Posterior vena cava (tissue), 2 donors: ENCODE measurements at places on chromosomes 3 and 15.

GRCh38 chr3:117243657-117244056 is 534.1 kb downstream of the TUSC7 start:
- no peak for DNase-seq

DNA sequence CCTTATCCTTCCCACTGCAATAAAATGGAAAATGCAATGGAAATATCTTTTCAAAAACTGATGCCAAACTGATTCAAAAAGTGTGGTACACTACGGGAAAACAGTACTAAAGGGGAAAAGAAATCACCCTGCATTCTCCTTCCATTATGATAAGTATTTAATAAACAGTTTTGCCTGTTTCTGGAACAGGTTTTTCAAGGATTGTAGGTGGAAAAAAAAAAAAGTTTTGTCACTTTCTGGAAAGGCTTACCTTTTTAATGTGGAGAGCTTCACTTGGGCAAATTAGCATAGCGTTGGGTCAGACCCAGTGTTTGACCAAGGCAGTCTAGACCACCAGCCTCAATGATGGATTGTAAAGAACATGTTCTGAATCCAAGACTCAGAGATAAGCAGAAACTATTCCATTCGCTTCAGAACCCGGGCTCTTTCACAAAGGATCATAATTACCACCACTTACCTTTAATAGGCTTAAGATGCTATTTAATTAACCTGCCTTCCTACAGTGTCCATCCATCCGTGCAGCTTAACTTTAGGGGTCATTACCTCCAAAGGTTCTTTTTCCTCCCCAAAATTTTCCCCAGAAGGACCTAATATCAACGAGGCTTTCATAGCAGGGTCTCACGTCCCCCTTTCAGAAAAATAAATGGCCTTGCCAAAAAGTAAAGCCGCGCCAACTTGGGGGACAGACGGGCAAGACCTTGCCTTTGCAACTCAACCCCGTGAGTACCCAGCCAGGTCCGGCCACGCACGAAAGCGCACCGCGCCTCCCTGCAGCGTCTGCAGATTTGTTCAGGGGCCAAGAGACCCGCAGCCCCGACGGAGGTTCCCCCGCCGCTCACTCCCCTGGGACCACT is 1.0 kb downstream of the DCBLD2 start:
- DNase-seq, result no peak

DNA sequence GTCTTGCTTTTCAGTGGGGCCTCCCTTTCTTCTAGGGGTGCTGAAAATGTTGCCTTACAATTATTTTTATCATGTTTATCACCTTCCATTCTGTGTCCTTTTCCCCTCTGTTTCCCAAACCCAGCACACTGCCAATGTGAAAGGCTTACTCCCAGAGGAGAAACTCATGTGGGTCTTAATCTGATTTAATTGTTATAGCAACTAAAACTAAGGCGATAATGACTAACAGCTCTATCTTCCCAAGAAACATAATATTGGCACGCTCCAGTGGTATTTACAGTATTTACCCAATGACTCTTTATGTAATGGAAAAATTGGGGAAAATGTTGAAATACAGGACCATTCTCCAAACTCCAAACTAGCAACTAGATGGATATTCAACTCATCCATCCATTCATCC is 58.4 kb downstream of the MESD start:
- no peak for DNase-seq

DNA sequence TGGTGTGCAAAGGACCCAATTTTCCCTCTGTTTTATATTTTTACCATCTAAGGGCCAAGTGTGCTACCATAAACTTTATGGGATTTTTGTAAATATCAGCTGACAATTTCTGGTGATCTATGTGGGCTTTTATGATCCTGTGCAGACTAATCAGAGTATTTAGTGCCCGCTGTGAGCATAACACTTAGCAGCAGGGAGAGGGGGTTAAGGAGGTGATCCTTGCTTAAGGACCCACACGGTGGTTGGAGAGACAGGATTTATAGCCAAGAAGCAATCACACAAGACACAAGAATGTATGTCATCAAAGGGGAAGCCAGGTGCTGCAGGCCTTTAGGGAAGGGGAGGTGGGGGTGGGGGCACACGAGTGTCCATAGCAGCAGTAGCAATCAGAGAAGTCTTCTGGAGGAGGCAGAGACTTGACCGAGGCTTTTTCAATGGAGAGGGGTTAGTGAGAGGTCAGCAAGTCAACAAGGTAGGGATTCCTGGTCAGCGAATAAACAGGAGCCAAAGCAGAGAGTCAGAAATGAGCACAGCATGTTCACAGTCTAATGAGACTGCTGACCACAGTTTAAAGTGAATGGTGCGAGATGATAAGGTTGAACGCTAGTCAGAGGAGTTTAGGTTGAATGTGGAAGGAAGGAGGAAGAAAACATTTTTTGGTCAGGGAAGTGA is 4.5 kb upstream of the CACNA1D start:
- DNase-seq, result no peak

GRCh38 chr3:117272876-117273523 is 563.4 kb downstream of the TUSC7 start:
- no peak for DNase-seq

DNA sequence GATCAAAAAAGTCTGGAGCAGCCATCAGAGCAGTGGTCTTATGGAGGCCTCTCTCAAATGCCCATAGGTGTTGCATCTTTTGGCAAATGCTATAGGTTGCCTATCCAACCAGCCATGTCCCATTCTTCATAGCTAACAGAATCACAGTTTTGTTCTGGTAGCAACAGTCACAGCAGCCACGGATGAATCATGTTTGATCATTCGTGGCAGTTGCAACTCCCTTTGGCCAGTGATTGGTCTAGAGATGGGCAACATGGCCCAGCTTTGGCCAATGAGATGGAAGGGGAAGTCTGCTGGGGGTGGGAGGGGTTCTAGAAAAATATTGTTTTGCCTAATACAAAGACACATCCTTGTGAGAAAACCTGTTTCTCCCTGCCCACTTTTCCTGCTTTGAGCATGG is 50.3 kb upstream of the PPP2R3A start:
- DNase-seq, result no peak

- no peak for DNase-seq
Observed at GRCh38 chr3:179100652-179101051, 29.0 kb upstream of the ZMAT3 start.

DNA sequence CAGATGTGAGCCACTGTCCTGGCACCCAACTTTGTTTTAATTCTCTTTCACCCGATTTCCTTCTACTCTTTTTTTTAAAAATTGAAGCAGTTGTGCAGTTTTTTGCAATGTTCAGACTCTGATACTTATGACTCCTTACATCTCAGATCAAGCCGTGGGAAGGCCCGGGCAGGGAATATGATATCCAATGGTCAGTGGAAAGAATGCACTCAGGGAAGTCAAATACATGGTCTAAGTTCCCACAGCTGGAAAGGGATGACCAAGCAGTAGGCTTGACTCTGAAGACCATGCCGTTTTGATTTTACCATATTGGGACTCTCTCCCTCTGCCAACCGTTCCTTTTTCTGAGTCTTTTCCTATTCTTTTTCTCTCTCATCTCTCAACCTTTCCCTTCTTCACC is 157.2 kb downstream of the RPLP1 start:
- no peak for DNase-seq

DNA sequence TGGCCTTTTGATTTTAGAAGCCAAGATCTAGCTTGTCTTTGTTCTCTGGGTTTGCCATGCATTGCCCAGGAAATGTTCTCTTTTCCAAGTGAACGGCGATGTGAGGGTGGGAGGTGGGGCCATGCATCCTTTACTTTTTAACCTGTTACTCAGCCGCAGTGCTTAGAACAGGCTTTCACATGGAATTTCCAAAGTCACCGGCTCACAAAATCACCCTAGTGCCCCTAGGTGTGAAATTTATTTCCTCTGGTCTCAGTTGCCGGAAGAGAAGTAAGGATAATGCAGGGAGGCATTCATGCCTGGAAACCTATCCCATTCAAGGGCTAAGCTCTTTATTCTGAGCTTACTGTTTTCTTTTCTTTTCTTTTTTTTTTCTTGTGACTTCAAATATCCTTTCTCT is 93.2 kb downstream of the CACNA2D3 start:
- DNase-seq, result no peak

- no peak for DNase-seq
Observed at GRCh38 chr3:179666436-179667035, 13.7 kb downstream of the USP13 start.

- DNase-seq, result no peak
Observed at GRCh38 chr15:76776480-76776879, 128.7 kb downstream of the SCAPER start.

GRCh38 chr15:45637141-45637540 is 2.3 kb downstream of the SQOR start:
- no peak for DNase-seq

GRCh38 chr3:126965526-126966080 is 17.3 kb upstream of the PLXNA1 start:
- peak; percentile 40 for DNase-seq

DNA sequence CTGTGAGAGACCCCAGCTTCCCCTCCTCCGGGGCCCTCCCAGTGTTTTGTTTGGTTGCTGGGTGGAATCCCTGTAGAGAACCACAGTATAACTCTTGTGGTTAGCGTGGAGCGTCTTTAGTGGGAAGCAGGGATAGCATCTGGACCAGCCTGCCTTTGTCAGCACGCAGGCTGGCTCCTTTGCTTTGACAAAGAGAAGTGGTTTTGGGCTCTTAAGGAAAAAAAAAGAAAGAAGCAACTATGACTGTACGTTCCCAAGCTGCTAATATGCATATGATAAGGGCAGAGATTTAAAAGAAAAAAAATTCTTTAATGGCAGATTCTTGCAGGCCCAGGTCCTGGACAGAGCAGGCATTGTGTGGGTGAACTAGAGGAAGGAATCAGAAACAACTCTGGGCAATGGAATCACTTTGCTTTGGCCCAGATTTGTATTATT is 340.8 kb upstream of the CTDSPL start:
- DNase-seq, result no peak

DNA sequence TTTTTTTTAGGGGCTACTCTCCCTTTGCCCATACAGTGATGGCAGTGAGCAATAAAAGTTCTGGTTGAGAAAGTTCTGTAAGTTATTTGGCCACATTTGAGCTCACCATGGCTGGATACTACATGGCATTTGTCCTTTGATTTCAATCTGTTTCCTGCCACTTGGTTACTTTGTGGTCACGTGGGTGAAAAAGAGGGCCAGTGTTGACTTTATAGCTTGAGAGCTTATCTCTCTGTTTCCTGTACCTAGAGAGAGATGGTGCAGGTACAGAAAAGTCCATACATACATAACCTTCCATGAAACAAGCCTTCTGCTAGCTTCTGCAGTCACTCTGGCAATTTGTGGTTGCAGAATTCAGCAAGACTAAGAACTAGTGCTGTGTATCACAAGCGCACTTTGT is 23.4 kb upstream of the MECOM start:
- no peak for DNase-seq

DNA sequence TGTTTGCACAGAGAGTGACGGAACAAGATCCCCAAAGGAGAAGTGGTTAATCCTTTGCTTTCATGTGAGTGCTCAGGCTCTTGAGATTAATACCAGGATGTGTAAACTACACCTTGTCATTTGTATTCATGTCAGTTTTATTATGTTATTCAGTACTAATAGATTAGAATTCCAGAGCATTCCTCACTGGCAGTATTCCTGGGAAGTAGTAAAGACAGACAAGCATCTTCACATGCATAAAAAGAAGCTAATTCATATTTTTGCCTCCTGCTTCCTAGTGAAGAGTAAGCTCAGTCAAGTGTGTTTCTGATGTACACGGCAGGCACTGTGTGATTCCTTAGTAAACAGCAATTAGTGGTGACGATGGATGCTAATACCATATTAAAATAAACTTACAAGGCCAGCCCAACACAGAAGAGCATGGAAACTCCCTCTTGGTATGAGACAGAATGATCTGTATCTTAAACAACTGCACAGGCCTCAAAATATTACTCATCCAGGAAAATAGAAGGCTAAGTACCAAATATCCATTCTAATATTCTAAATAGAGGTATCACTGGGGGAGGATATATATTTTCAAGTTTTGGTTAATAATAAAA is 336.8 kb upstream of the MCTP2 start:
- DNase-seq, result no peak

DNA sequence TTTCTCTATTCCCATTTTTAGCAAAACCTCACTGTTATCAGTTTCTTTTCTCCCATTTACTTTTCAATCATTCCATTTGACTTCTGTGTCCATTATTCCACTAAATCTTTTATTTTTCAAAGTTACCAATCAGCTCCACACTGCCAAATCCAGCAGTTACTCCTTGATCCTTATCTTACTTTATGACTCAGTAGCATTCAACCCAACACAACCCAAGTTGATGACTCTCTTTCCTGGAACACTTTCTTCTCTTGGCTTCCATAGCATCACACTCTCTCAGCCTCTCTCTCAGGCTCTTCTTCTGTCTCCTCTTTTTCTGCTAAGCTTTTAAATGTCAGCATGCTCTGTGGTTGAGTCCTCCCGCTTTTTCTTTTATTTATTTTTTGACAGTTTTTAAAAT is 36.3 kb downstream of the RASGRP1 start:
- no peak for DNase-seq

DNA sequence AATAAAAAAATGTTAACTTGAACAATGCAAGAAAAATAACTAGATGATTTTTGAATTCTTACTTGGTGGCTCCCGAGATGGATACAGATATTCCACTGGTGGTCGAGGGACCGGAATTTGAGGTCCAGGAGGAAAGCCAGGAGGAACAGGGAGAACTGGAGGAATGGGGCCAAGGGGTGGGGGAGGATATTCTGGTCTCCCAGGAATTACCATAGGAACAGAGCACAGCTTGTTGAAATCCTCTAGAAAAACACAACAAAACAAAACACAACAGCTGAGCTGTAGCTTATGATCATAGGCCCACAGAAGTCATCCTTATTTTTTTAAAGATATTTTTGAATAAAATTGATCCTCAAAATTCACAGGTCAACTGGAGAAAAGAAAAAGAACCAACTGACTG is 129.4 kb downstream of the FBN1 start:
- DNase-seq, result no peak

- DNase-seq, result no peak
Observed at GRCh38 chr3:56869157-56869889, 67.6 kb upstream of the ARHGEF3 start.

GRCh38 chr15:62474771-62475124 is 309.7 kb upstream of the C2CD4B start:
- no peak for DNase-seq

- DNase-seq, result peak; percentile 43
Observed at GRCh38 chr3:127193341-127193740, 410 bp downstream of the PRR23E start.
